ENCODE measurements at places on chromosomes 6 and 20.

GRCh38 chr6:130132286-130132701 lies 90.5 kb downstream of the SAMD3 start:
- DNase-seq = no peak

DNA sequence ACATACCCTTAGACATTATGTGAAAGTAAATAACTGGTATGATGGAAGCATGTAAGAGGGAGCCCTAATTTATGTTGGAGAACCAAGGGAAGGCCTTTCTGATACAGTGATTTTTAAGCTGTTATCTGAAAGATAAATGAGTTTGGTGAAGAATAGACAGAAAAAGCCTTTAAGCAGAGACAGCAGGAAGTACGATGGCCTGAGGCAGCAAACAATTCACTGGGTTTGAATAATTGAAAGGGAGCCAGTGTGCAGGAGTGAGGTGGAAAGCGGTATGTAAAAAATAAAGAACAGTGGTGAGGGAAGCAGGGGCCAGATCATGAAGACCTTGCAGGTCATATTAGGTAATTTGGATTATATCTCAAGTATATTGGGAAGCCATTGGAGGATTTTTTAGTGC lies 4.1 kb upstream of the RAB23 start:
- DNase-seq = no peak

- peak; percentile 18 for DNase-seq
Observed at GRCh38 chr6:74932232-74932888, 273.5 kb downstream of the COL12A1 start.

- no peak for DNase-seq
Observed at GRCh38 chr6:83432636-83433035, 1.8 kb upstream of the ME1 start.

DNA sequence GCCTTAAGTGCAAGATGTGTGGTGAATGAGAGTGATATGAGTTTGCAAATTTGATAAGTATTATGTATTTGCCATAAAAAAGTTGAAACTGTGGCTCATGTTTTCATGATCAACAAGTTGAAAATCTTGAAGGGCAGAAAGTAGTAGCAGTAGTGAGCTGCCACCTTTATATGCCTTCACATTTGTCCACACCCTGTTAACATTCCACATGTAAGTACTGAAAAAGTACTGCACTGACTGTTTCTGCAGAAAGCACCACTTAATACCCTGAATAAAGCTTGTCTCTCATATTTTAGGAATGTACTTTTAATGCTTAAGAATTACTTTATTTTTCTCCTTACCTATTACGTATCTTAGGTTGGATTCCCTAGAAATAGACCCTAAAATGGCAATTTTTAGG lies 45.9 kb downstream of the FLRT3 start:
- peak; percentile 14 for DNase-seq

- no peak for DNase-seq
Observed at GRCh38 chr6:144195671-144196270, 45.5 kb downstream of the STX11 start.

DNA sequence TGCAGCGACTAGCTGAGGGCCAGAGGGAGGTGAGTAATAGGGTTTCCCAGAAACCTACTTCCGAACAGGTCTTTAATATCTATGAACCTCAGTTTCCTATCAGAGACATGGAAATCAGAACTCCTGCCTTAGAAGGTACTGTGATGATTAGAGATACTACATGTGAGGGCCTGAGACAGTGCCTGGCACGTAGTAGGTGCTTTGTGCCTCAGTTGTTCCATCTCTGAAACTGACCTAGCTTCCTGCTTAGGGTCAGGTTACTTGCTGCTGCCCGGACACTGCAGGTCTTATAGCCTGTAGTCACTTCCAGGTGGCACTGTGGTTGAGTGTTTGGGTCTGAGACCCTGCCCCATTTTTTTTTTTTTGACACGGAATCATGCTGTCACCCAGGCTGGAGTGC lies 20.9 kb downstream of the RAB44 start:
- DNase-seq = no peak
